Stimulated activated CD4-positive, alpha-beta T cell treated with anti-CD3 and anti-CD28 coated beads, Interleukin-12 subunit alpha, Interleukin-12 subunit beta, amount 100 ng/mL, for 4 hours (primary cell): ENCODE measurements at places on chromosomes 12 and 14.
A peak's percentile ranks its signal among the peaks of the same experiment; 100 is the strongest.

DNA sequence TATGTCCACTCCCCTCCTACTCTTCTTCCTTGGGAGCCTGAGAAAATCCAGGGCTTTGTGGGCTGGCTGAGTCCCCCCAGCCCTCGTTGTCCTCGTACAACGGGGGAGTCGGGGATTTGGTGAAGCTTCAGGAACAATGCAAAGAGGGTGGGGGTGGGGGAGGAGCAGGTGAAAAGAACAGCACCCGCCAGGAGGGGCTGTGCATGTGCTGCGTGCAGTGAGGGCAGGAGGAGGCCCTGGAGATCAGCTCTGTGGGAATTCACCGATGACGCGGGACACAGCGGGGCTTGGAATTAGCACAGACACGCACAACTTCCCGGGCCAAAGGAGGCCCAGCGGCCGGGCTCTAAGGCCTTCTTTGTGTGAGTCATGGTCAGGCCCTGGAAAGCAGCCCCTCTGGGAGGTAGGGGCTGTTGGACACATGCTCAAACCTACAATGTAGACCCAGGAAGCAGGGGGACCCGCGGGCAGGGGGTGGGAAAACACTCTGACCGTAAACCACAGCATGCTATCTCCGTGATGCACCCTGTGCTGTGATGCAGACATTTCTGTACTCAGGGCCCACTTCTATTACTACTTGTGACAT, 32.8 kb downstream of the RBM19 start:
- no peak for DNase-seq

DNA sequence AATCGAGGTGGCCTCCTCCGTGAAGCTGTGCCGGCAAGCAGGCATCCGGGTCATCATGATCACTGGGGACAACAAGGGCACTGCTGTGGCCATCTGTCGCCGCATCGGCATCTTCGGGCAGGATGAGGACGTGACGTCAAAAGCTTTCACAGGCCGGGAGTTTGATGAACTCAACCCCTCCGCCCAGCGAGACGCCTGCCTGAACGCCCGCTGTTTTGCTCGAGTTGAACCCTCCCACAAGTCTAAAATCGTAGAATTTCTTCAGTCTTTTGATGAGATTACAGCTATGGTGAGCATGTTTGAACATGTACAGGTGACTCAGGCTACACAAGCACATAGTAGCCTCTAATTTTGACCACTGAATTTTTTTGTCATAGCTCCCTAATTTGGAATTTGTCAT, 59.7 kb downstream of the ATP2A2 start:
- DNase-seq: no peak

DNA sequence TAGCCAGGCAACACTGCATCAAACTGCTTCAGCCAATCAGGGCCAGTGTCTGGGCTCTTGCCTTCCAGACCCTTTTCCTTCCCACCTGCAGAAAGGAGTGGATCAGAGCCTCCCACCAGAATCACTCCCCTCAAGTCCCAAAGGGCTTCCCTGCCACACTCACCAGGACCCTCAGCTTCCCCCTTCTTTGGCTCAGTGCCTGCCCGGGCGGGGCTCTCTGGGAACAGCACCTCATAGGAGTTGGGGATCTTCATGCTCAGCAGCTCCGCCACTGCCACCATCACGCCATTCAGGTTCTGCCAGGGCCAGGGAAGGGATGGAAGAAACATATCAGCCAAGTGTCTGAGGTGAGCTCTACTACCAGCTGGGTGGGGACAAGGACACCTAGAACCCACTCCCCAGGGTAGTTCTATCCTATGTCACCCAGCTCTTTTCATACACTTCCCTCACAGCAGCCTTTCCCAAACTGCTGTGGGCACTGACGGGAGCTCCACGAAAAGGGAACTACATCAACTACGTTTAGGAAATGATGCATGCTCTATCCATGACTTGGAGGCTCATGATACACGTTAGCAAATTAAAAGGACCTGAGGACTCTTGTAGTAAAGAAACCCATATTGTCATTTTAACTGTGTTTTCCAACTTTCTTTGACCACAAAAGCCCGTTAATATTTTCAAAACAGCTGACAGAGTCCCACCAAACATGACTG, 9.4 kb upstream of the PRKAG1 start:
- no peak for DNase-seq

DNA sequence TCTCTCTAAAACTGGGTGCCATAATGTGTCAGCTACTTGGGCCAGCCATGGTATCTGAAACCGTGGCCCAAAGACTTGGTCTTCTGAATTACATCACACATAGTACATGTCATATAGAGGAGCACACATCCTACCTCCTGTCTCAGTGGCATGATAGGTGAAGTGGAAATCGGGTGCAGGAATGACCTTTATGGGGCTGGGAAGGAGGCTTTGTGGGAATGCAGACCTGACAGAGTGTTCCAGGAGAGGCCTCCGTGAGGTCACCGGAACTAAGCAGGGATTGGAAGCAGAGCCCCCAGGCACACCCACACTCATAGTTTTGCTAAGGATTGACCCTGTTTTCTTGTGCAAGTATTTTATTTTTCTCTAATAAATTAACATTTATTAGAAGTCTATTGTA, 82.6 kb downstream of the NTF3 start:
- no peak for DNase-seq

GRCh38 chr12:24596768-24597388, 352.0 kb downstream of the BCAT1 start:
- DNase-seq: no peak

GRCh38 chr12:107670999-107671643, 14.5 kb upstream of the PWP1 start:
- peak; percentile 20 for DNase-seq

DNA sequence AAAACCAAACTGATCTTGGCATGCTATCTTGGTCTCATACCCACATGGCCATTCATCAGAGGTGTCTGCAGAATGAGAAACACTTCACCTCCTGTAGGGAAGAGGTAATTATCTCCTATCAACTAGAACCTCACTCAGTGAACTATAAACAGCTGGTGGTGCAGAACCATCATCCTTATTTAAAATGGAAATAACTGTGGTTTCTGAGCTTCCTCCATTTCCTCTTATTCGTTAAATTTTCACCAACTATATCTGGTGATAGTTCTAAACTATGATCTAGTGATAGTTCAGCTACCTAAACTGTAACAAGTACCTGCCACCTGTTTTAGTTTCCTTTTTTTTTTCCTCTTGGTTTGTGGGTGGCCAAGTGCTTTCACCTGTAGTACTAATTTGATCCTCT, 218.5 kb downstream of the FUT8 start:
- no peak for DNase-seq

DNA sequence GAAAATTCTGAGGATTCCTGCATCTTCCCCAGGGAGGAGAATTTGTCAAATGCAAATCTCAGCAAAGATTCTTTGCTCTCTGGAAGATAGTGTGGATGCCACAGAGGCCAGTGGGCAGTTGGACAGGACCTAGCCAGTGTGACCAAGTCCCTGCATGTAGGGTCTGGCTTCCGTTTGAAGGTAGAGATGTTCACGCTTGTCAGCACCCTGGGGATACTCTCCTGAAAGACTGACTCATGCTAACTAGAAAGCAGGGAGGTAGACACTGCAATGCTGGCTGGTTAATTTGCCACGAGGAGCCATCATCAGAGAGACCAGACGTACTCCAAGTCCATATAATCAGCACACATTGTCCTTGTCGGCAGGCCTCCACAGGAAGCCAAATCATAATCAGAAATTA, 130.1 kb downstream of the SAMD4A start:
- no peak for DNase-seq

GRCh38 chr14:20417250-20418186, 4.2 kb upstream of the TEP1 start:
- DNase-seq: no peak

- DNase-seq: no peak
These were observed 111.2 kb downstream of the LRRIQ1 start for GRCh38 chr12:85147331-85147730.

- DNase-seq: no peak
These were observed 13.9 kb upstream of the NUDT4 start for GRCh38 chr12:93363841-93364297.

DNA sequence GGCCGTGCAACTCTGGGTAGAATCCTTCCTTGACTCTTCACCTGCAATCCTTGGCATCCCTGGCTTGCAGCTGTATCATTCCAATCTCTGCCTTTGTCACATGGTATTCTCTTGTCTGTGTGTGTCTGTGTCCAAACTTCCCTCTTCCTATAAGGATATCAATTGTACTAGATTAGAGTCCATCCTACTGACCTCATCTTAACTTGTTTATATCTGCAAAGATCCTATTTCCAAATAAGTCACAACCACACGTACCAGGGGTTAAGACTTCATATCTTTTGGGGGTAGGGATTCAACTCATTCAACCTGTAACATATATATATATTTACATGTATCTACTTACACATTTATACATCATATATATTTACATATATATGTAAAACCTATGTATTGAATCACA, 29.6 kb upstream of the RASSF3 start:
- no peak for DNase-seq

GRCh38 chr14:60723907-60724618, at the start of gene SIX4:
Gene SIX4 (minus strand): TSS chr14:60724351. CDS start chr14:60724074, 277 bp downstream.
- no peak for DNase-seq

GRCh38 chr14:33805593-33805992, 145.3 kb downstream of the EGLN3 start:
- DNase-seq: no peak

DNA sequence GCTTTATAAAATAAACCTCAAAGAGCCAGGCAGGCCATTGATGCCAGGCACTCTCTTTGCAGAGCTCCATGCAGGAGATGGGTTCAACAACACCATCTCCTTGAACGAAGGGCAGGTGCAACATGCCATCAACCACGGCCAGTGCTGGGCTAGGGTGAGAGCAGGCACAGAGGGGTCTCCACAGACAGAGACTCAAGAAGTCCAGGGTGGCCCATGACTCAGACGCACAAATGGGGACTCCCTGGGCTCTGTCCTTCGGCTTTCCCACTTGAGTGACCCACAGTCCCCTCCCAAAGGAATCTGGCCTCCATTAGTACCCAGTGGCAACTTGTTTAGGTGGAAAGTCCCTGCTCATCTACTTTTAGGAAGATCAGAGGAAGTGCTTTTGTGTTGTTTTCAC, 124.4 kb upstream of the PZP start:
- DNase-seq: no peak

GRCh38 chr12:12353276-12353675, 3.2 kb upstream of the MANSC1 start:
- no peak for DNase-seq

GRCh38 chr12:116552773-116553373, 6.3 kb upstream of the MAP1LC3B2 start:
- no peak for DNase-seq

GRCh38 chr12:19191089-19191488, 61.6 kb downstream of the PLEKHA5 start:
- no peak for DNase-seq

- DNase-seq: no peak
These were observed 10.6 kb upstream of the PHLDA1 start for GRCh38 chr12:76042147-76042546.

GRCh38 chr12:84874125-84874824, 38.3 kb downstream of the SLC6A15 start:
- DNase-seq: no peak

GRCh38 chr14:77313371-77313770, 7.3 kb downstream of the POMT2 start:
- DNase-seq: no peak

DNA sequence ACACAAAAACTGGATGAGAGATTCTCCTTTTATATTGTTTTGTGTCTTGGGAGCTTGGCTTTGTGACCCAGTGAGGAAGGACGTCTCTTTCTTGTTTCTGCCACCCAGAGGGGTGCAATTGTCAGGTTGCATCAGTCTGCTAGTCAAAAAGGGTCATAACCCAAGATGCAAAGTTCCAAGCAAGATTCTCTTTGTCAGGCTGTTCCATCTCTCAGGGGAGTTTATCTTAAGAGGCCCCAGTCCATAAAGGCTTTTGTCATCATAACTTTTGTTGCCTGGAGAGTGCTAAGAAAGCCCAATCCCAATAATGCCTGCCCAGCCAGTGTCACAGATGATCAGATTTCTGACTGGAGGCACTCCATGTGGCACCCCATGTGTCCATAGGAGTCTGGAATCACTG, 444.9 kb downstream of the TRHDE start:
- no peak for DNase-seq

- DNase-seq: no peak
These were observed 6.0 kb downstream of the CLMN start for GRCh38 chr14:95313707-95314106.

GRCh38 chr14:63276492-63277342, 42.0 kb downstream of the GPHB5 start:
- DNase-seq: no peak

DNA sequence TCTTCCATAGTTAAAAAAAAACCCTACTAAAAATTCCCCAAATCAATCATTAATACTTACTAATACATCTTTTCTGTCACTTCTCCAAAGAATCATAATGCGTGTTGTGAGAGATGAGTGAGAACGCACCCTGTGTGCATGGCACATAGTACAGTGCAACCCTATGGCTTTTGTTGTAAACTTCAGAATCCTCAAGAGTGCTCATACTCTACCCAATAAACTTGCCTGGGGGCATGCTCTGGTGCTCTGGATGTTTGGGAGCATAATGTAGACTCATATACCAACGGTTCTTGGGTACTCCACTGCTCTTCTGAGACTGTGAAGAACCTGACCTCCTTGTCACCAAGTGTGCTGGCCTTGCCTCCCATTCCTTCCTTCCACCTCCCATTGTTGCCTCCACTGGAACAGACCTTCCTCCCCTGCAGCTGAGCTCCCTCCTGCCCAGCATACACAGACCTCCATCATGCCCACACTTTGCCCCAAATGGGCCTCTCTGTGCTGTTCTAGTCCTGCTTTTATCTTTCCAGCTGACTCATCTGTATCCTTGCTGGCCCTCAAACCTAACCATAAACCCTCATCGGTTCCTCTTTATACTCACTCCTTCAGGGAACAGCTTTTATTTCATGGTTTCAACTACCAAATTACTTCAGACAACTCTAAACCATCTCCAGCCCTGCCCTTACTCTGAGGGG, 8.9 kb downstream of the DCP1B start:
- no peak for DNase-seq

GRCh38 chr14:21014761-21015190, 10.1 kb downstream of the NDRG2 start:
- DNase-seq: peak; percentile 78

GRCh38 chr12:88571543-88571942, 8.7 kb downstream of the KITLG start:
- no peak for DNase-seq
